ENCODE measurements at places on chromosomes 6 and 20.

DNA sequence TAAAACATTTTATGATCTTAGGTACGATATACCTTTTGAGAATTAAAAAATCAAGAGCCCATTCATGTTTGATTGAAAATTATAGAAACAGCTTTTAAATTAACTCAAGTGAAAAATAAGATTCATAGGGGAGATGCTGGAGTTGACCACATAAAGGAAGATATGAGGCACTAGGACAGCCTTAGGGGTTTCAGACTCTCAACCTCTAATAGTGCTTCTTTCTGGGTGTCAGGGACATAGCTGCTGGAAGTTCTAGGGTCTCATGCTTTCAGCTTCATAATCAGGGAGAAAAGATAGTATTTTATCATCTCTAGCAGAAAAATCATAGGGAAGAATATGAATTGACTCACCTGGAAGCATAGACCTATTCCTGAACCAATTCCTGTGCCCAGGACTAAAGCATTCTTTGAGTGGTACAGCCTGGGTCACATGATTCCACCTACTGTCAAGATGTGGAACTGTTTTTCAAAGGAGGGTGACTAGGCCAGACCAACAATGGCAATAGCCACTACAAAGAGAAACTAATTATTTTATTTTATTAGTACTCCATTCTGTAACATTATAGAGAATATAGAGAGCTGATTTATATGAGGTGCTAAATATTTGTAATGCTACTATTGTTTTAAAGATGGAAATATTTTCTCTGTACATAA lies 27.8 kb upstream of the CENPW start:
- peak; percentile 18 for DNase-seq

- no peak for DNase-seq
Measured at GRCh38 chr20:41140226-41141133, 3.1 kb downstream of the PLCG1 start.

DNA sequence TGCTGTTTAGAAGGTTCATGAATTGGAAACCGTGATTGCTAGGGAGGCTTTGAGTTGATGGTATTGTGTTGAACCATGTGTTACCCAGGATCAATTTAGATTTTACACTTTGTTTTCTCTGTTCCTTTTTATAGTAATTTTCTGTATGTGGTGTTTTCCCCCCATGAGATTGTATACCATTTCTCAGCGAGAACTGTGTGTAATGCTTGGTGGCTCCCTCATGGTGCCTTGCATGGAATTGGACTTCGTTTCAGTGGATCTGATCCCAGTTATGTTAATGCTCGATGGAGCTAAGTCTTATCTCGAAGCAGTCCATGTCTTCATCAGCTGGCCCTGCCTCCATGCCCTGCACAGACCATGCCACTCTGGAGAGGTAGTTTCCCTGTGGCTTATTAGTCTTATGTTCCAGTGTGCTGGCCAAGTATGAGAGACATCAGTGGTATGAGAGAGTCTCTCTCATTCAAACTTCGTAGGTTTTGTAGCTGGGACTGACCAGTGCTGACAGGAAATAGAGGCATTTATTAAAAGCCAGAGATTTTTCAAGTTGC lies 18.7 kb downstream of the PTPN1 start:
- DNase-seq: peak; percentile 31

- DNase-seq: no peak
Measured at GRCh38 chr20:62721511-62722370, 13.1 kb downstream of the NTSR1 start.

- no peak for DNase-seq
Measured at GRCh38 chr6:13422681-13423221, 64.6 kb downstream of the GFOD1 start.

DNA sequence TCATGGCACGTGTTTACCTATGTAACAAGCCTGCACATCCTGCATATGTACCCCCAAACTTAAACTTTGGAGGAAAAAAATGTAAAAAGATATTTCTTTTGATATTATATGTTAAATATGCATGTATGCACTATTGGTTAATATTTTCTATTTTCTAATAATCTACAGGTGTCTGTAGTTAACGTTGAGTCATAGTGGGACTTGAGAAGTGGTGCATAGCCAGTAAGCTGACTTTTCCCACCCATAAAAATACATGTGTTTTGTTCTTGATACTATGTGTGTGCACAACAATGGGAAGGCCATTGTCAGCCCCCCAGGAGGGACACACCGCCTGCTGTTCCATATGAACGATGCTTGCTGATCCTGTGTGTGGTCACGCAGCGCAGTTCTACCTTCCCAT lies 49.1 kb downstream of the FAM120B start:
- DNase-seq: no peak

DNA sequence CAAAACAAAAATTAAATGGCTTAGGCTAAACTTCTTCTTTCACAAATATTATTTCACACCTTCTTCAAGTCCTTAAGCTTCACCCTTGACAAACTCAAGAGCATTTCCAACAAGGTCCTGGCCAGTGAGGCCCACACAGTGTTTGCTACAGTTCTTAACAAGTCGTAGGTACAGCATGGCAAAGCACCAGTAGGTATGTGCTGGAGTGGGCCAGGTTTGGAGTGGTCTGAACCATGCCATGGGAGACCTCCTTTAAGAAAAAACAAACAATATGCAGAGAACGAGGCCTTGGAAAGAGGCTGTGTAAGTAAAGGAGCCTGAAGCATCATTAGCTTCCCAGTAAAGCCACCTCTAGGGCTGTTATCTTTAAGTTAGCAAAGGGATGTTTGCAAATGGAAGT lies 154.3 kb upstream of the SNX9 start:
- DNase-seq: no peak

DNA sequence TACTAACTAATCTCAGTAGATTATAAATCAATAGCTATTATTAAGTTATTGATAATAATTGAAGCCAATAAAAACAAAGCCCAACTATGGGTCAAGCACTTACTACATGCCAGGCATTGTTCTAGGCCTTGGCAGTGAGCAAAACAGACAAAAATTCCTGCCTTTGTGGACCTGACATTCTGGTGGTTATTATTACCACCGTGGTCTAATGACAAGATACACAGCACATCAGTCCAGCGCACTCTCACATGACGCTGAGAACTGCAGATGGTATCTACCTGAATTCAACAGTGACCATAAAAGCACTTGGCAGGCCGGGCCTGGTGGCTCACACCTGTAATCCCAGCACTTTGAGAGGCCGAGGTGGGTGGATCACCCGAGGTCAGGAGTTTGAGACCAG lies 121.4 kb downstream of the ZMYND8 start:
- no peak for DNase-seq

- no peak for DNase-seq
Measured at GRCh38 chr6:38271081-38271480, 368.6 kb downstream of the BTBD9 start.

DNA sequence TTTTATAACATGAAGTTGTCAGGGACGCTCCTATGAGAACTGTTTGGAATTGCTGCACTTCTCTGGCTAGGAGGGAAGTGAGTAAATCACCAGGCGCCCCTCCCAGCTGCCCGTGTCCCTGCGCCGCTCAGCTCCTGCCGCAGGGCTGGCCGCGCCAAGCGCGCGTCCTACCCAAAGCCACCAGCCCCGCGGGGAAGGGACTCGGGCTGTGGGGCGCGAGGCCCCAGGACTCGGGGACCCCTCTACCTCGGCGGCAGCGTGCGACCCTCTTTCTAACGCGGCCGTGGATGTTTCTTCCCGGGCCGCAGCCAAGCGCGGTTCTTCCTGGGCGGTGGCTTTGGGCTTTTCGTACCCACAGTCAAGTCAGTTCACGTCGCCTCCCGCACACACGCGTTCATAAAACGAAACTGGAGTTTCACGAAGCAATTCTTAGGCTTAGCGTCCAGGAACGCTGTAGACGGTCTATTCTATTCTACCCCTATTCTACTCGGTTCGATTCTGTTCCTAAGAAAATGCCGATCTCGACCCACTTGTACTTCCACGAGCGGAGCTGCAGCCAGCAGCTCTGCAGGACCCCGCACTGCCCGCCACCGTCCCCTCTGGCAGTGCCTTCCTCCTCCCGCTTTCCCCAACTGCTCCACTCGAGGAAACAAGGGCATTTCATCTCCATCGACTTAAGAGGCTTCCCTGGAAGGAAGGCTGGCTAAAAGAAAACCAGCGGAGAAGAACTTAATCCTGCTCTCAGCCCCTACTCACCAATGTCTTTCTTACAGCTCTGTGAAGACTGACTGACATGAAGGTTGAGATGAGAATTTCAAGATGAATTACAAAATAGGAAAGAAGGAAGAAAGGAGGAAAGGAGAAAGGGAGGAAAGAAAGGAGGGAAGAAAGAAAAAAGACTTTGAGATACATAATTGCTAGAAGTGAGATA lies 15.4 kb downstream of the FOXC1 start:
- DNase-seq: no peak

DNA sequence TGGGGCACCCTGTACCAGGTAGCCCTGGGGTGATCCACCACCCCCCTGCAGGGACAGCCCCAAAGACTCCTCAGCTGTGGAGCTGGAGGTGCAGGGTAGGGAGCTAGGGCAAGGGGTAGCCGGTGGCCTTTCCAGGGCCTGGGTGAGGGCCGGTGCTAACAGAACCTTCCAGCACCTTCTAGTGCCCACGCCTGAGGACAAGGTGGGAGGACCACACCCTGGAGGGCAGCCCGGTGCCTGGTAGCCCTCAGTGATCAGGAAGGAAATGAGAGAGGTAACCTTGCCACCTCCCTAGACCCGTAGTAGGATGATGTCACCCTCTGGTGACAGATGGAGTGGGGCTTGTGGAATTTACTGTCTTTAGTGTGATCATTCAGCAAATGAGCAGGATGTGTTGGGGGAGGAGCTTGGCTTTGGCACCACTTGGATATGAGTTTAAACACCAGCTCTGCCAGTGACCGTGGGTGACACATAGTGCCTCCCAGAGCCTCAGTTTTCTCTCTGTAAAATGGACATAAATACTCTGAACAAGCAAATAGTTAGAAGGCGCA lies 187.7 kb downstream of the NFATC2 start:
- DNase-seq: no peak

DNA sequence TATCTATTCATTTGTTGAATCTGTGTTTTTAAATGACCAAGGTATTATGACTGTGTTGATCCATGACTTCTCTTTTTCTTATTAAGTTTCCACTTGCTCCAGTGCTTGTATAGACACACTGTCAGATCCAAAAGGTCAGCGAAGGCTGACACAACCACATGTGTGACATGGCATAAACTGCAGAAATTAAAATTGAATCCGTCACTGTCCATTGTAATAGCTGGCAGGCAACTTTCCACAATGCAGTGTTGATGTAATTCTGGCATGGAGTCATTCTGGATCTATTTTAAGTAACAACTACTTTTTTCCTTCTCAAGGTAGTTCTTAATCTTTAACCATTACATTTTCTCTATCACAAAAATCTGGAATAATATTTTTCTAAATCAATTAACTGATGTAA lies 145.3 kb downstream of the AIG1 start:
- no peak for DNase-seq

GRCh38 chr6:101348816-101349215 lies 44.7 kb upstream of the GRIK2 start:
- no peak for DNase-seq

- no peak for DNase-seq
Measured at GRCh38 chr20:13101706-13102105, 92.9 kb downstream of the SPTLC3 start.

DNA sequence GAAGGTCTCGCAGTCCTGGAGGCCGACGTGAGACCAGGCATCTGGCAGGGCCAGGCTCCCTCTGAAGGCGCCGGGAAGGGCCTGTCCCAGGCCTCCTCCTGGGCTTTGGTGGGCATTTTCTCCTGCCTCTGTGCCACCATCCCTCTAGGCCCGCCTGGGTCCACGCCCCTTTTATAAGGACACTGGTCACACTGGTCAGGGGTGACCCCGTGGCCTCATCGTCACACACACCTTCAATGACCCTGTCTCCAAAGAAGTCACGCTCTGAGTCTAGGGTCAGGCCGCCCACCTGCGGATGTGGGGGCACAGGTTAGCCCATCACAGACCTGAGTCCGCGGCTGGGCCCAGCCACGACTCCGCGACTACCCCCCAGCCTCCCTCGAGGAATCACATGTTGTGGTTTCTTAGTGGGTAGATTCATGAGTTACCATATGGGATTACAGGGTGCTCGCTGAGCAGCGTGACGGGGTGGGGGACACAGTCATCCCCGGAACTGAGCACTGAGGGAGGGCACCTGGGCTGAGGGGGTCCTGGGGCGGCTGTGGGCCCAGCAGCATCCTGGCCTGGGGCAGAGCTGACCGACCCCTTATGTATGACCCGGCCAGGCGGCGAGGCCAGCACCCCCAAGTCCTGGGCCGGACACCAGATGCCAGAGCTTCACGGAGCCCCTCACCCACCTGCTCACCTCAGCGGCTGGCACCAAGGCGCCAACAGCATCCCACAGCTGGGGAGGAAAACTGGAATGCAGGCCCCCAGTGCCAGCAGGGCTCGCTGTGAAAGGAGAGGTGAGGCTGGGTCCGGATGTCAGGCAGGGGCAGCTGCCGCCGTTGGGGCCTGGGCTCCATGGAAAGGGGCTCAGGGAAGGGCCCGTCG lies 115.9 kb downstream of the DLL1 start:
- no peak for DNase-seq

- DNase-seq: no peak
Measured at GRCh38 chr20:13312300-13312699, 91.2 kb downstream of the ISM1 start.

DNA sequence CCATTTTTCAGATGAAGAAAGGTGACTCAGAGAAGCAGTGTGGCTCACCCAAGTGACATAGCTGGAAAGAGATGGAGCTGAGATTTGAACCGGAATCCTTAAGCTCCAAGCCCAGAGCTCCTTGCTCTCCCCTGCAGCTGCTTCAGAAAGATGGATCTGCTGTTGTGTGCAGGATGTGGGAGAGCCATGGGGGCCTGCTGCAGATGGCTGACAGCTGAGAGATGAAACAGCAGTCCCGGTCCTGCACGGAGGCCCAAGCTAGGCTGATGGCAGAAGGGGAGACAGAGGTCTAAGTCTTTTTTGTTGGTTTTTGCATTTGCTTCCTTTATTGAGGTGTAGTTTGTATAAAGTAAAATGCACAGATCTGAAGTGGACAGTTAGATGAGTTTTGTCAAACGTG lies 69.8 kb upstream of the FOXP4 start:
- no peak for DNase-seq

GRCh38 chr6:118677193-118677592 lies 25.8 kb upstream of the CEP85L start:
- no peak for DNase-seq

- no peak for DNase-seq
Measured at GRCh38 chr6:21972516-21972915, 324.3 kb downstream of the PRL start.

DNA sequence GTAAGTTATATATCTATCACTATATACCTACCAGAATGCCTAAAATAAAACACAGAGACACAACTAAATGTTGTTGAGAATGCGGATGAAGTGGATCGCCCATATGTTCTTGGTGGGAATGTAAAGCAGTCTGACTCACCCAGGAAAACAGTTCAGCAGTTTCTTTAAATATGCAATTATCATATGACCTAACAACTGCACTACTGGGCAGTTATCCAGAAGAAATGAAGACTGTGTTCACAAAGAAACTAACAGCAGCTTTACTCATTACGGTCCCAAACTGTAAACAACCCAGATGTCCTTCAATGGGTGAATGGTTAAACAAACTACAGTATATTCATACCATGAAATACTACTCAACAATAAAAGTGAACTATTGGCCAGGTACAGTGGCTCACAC lies 14.3 kb upstream of the ZC3H12D start:
- DNase-seq: no peak

All from GM10248 (cell line).